NCI-H1092 (cell line): ENCODE measurements at places on chromosomes 5 and 9.

DNA sequence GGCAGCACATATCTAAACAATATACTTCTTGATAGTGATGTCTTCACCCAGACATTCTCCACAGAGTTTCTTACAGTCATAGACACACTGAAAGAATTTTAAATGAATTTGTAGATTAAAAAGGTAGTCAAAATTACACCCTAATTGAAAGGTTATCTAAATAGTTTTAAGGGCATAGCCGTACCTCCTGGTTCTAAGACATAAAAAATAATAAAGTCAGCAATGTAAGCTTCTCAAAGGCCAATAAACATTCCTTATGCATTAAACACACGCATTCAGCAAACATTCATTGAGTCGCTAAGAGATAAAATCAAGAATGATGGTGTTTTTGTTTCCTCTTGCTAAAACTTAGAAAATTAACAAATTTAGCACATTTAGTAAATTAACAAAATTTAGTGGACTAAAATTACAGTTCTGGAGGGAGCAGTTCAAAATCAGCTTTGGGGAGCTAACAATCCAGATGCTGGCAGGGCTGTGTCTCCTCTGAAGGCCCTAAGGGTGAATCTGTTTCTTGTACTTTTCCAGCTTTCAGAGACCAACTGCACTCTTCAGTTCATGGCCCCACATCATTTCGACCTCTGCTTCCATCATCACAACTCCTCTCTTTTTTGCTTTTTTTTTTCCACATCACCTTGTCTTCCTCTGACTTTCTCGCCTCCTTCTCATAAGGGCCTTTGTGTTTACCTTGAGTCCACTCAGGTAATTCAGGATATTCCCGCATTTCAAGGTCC is 516.5 kb downstream of the DNAH5 start:
- DNase-seq = no peak

DNA sequence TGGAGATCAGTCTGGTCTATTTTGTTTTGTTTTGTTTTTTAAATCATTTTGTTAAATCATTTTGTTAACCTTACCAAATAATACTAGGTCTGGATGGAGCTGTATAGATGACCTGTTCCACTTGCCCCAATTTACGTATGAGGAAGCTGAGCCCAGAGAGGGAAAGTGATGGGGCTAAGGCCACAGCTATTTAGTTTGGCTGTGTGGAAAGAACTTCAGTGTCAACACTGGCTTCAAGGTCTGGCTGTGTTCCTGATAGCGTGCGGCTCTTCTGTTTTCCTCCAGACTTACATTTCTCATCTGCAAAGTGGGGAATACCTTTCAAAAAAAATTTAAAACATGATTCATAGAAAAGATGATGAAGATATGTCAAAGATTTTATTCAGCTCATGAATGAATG is 112.5 kb downstream of the PTTG1 start:
- DNase-seq = no peak

DNA sequence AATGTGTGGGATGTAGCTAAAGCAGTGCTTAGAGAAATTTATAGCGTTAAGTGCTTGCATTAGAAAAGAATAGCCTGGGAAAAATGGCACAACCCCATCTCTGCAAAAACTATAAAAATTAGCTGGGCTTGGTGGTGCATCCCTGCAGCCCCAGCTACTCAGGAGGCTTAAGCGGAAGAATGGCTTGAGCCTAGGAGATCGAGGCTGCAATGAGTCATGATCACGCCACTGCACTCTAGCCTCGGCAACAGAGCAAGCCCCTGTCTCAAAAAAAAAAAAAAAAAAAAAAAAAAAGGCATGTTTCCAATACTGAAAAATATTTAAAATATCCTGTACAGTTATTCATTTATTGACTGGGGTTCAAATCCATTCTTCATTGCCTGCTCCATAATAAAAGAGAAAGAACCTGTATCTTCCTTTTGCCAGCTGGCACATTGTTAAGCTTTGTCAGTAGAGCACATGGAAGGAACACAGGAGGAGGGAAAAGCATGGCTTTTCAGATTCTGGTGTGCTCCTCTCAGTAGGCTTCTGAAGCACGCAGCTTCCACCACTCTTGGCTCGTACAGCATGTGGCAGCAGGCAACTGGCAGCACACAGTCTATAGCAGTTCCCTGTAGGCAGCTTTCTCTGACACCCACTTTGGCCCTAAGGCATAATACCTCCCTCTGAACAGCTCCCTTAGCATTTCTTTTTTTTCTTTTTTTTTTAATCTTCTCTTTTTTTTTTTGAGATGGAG is 73.5 kb downstream of the TRIM36 start:
- DNase-seq = no peak

DNA sequence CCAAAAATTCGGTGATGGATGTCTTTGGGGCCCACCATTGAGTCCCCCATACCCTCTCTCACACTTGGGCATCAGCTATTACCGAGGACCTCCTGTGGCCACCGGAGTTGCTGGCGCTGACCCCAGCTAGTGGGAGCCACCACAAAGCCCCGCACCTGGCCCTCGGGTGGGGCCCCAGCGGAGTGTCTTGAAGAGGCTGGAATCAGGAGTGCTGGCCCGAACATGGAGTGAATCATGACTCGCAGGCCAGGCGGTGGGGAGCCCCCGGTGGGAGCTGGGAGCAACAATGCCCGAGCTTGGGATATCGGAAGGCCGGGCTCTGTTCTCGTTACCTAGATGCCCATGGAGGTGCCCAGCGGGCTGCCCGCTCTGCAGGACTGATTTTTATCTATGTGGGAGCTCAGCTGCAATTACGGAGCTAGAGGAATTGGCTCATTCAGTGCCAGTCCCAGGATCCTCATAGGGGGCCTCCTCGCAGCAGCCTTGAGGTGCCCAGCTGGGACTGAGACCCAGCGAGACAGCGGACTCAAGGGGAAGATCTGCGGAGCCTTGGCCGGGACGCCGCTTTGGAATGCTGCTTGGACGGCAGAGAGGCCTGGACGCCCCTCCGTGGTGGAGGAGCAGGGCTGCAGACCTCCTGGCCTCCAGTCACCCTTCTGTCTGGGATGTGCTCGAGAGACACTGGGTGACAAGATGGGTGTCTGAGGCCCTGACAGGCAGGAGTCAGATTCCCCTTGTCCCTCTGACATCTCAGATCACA is 70.8 kb downstream of the PSMB7 start:
- no peak for DNase-seq

GRCh38 chr9:111525056-111525977 is at the start of gene ZNF483:
TSS of gene ZNF483 (plus strand) at chr9:111525179. CDS start at chr9:111527396, 2,217 bp downstream.
- peak; percentile 94 for DNase-seq

DNA sequence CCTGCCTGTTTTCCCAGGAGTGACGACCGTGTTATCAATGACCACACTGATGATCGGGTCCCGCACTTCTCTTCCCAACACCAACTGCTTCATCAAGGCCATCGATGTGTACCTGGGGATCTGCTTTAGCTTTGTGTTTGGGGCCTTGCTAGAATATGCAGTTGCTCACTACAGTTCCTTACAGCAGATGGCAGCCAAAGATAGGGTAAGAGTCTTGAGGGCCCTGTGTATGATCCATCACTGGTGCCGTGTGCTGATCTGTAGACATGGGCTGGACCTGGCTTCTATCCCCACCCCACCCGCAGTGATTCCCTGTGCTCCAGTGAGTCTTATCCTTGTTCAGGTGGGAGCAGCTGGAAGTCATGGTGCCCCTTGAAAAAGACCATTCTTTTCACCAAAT is 26.0 kb downstream of the GABRP start:
- DNase-seq = peak; percentile 31

- DNase-seq = no peak
Measured at GRCh38 chr5:152106571-152106970, 181.9 kb upstream of the GLRA1 start.

DNA sequence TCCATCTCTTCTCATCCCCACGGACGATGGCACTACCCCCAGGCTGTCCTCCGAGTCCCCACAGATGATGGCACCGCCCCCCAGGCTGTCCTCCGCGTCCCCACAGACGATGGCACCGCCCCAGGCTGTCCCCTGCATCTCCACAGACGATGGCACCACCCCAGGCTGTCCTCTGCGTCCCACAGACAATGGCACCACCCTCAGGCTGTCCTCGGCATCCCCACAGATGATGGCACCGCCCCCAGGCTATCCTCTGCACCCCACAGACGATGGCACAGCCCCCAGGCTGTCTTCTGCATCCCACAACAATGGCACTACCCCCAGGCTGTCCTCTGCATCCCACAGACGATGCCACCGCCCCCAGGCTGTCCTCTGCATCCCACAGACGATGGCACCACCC is 57.4 kb upstream of the PTCH1 start:
- no peak for DNase-seq

DNA sequence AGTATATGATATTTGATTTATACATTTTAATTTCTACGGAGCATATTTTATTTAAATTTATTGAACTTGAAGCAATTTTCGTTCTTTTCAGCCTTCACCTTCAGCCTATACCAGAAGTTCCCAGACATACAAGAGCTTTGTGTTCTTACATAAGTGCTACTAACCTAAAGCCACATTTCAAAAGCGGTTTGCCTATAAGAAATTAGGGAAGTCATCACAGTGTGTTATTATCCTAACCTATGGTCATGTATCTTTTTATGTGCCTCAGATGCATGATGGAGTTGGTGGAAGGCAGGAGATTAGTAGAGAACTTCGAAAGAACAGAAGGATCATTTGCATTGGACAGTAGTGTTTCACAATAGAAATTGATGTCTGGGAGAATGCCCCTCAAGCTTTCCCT is 3.1 kb downstream of the KIF2A start:
- DNase-seq = no peak

GRCh38 chr5:144421411-144421810 is 250.7 kb downstream of the KCTD16 start:
- no peak for DNase-seq

DNA sequence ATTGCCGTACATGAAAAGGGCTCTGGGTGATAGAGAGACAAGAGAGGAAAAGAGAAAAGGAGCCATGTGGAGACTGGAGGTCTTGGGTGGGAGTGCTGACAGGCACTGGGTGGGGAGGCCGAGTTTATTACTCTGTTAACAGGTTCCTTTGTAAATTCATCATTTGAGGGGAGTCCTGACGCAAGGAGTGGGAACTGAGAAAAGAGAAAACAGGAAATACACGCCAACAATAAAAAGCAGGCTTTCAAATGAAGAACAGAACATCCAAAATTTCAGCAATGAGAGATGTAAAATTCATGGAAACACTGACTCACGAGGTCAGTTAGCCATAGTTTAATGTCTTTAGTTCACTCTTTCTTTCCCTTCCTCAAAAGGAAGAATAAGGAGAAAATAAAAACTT is 342.8 kb downstream of the TMEM167A start:
- DNase-seq = no peak

GRCh38 chr5:170630711-170631141 is 126.9 kb downstream of the KCNIP1 start:
- DNase-seq = no peak

DNA sequence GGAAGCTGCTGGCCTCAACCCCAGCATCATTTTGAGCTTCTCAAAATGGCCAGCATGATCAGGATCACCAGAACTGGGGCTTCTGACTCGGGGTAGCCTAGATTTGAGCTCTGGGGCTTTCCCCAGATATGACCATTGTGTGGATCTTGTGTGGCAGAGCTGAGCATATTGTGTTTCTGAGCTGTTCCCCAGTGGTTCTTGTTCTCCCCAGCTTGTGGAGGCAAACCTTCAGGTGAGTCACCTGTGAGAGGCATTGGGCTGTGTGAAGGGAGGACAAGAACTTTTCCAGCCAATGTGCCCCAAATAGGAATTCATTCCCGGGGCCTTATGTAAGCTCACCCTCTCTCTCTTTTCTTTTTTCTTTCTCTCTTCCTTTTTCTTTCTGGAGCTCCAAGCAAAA is 80.7 kb upstream of the PITX1 start:
- no peak for DNase-seq
